ENCODE measurements at places on chromosomes 2 and 18.

- DNase-seq, result peak; percentile 45
Observed at GRCh38 chr2:217742276-217742675, 260.5 kb downstream of the TNS1 start.

GRCh38 chr2:113162869-113163268, 10.9 kb upstream of the PSD4 start:
- DNase-seq, result no peak

DNA sequence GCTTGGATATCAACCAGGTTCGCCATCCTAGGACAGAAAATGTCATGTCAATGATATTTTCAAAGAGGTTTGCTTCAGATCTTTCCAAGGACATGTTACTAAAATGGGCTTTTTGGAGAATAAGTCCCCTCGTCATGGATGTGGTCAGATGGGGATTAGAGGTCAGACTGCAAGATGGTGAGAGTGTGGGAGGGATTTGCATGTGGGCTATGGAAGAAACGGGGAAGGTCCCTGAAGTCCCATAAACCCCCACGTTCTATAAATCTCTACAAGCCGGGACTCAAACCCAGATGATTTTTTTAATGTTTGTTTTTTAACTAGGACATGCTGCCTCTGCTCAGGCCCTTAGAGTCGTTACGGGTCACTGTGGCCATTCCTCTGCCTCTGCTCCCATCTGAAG, 37.7 kb upstream of the IGFBP5 start:
- DNase-seq, result no peak

GRCh38 chr18:37624318-37624717, 58.7 kb upstream of the CELF4 start:
- DNase-seq, result no peak

DNA sequence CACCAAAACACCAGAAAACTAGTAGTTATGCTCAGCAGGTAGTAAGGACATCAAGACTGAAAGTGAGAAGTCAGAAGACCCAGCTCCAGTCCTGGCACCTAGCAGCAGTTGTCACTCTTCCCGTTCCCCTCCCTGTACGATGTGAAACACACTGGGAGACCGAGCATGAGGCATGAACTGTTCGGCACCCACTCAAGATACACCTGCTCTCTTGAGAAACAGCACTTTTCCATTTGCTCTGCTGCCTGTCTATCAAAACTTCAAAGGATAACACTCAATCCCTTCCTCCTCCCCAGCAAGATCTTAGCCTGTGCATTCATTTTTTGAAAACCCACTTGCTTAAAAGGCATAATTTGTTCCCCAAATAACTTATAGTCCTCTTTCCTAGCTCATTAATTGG, 123.9 kb downstream of the PLEKHM3 start:
- DNase-seq, result no peak

GRCh38 chr2:119126650-119127049, 31.9 kb downstream of the C1QL2 start:
- no peak for DNase-seq

DNA sequence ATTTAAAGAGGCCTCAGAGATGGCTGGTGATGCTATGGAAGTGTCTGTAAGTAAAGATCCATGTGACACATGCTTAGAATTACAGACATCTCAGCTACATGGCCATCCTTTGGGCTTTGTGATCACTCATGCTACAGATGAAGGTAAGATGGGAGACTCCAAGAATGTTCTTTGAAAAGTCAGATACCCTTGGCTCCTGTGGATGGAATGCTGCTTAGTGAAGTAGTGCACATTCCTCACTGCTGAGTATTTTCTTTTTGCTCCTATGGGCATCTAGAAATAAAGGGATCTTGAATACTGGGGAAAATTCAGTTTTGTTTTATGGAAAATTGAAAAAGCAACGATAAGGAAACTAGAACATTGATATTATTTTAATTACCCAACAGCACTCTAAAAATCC, 55.2 kb upstream of the REV1 start:
- no peak for DNase-seq

DNA sequence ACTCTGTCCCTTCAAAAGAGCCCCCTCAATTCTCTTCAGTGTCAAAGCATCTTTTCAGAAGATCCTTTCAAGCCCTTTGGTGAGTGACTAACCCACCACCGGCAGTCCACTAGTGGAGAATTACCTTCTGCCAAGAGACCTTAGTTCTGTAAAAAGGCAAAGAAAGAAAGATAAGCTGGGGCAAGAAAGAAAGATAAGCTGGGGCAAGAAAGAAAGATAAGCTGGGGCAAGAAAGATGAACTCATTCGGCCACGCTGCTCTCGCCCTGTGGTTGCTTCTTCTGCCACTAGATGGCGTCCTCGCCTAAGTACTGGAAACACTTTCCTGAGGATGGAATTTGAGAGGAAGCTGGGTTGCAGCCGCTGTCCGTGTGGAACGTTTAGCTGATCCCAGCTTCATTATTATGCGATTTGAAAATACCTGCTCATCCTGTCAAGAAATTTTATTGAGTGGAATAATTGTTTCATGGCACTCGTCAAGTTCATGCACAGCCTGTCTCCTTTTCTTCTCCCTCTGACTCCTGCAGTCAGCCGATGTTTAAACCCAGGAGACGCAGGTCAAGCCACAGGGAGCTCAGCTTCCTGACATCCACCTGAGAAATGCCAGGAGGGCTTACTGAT, 17.3 kb upstream of the ANXA4 start:
- DNase-seq, result peak; percentile 75

DNA sequence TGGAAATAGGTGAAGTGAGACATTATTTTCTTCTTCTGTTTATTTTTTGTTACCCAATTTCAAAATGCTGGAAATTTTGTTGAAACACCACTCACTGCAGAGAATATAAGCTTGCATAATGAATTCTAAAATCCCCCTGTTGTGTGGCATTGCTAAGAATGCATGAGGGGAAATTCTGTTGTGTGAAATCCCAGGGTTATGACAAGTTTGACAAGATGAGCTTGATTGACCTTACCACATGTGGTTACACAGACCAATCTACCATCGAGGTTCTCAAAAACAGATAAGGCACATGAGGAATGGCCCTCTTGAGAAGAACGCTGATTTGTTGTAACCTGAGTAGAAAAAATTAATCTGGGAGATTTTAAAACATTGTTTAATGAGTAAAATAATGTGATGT, 261.6 kb upstream of the MMADHC start:
- DNase-seq, result no peak

DNA sequence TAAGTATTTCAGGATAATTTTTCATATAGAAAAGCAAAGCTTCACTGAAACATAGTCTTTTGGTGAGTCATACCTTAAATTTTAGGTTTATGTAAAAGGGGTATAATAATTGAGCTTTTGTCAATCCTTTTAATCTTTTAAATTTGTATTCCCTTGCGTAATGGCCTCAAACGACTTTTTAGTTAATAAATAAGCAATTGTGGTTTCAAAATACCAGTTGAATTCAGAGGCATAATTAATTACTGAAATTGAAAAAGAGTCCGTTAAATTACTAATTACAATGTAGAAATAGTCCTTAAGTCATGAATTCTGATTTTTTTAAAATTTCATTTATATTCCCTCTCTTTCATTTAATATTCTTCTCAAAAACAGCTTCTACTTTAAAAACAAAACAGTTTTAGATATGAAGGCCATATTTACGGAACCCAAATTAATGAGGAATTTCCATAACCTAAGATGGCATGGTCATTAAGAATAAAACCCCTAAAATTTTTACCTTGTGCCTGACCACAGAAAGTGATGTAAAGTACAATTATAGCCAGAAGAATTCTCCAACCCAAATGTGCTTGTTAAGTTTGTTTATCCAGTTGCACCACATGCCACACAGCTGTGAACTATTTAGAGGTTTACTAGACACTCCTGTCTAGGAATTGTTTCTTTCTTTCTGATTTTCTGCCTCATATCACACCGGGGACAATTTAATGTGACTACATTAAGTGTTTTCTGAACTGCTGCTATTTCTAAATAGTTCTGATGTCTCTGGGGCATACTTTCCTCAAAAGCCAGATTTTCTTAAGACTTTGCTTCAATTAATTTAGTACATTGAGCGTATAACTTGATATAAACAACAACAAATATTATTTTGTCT, 60.7 kb upstream of the ITGA4 start:
- DNase-seq, result no peak

GRCh38 chr18:22613058-22613690, 195.5 kb upstream of the CTAGE1 start:
- DNase-seq, result peak; percentile 8

All from brain (organoid and tissue), 16 donors.